ENCODE measurements at places on chromosomes 6 and 20.

GRCh38 chr6:14460556-14460955 is 343.0 kb downstream of the CD83 start:
- DNase-seq = no peak

- no peak for DNase-seq
Measured at GRCh38 chr20:17560344-17561074, 9.4 kb upstream of the DSTN start.

DNA sequence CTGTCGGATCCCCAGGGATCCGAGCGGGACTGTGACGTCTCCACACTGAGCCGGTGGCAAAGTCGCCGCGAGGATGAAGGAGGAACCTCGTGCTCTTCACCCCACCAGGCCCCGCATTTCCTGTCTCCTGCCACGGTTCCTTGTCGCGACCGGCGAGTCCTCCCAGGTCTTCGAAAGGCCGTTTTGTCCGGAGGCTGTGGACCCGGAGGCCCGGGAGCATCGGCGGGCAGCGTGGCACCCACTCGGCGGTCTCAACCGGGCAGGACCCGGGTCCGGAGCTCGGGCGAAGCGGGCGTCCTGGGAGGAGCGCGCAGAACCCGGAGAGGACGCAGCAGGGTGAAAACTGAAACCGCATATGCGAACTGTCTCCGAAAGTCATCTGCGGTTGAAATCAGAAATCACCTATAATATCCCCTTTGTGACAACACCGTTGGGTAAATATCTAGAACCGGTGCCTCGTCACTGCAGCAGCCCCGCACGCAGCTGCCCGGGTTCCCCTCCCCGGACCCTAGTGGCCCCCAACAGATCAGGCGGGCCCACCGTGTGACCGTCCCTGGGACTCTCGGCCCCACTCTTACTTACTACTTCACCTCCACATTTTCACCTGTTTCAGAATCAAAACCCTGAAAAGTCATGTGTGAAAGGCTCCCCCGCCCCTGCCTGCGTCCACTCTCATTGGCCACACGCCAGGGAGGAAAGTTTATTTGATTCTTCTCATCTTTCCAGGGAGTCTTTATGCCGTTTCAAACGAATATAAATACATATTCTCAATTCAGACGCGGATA is 3.1 kb upstream of the ULBP2 start:
- DNase-seq = peak; percentile 86

DNA sequence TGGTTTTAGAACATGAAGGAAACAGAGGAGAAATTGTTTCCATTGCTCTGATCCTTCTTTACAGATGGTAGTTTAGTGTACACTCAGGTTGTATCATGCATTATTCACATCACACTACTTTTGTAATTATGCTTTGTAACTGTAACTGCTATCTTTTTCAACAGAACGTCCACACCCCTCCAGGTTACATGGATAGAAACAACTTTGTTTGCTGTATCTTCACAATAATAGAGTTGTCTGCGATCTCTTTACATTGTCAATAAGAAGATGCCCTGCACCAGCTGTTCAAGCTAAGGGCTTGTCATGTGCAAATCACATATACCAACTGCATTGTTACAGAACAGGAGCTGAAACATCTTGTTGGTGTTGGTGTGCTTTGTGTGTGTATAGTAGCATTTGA is 67.9 kb upstream of the MAP7 start:
- no peak for DNase-seq

GRCh38 chr6:142384519-142385254 is 82.9 kb downstream of the ADGRG6 start:
- DNase-seq = no peak

DNA sequence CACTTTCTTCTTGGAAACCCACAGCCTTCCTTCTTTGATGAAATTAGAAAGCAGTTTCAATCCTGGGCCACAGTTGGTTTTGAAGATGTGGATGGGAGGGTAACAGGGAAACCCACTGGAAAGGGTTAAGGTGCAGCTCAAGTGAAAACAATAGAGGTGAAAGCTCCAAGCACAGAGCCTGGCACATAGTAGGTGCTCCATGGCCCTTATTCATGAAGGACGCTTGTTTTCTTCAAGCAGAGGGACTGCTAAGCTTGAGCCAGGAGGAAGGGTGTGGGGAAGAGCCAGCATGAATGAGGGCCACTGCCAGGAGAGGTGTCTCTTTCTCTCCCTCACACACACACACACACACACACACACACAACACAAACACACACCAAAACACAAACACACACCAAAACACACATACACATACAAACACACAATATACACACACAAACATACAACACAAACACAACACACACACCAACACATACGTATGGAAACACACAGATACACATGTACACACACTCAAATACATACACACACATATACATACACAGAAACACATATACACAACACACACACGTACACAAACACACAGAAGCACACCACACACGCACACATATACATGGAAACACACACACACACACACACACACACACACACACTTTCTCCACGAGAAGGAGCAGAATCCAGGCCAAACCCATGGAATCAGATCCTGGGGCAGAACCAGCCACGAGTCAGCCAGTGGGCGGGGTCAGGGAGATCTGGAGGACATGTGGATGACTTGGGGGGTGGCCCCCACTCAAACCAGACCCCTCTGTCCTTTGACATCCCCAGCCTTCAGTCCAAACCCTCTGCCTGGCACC is 23.7 kb upstream of the RBPJL start:
- no peak for DNase-seq

GRCh38 chr20:32059189-32059588 is 7.1 kb downstream of the HCK start:
- no peak for DNase-seq

DNA sequence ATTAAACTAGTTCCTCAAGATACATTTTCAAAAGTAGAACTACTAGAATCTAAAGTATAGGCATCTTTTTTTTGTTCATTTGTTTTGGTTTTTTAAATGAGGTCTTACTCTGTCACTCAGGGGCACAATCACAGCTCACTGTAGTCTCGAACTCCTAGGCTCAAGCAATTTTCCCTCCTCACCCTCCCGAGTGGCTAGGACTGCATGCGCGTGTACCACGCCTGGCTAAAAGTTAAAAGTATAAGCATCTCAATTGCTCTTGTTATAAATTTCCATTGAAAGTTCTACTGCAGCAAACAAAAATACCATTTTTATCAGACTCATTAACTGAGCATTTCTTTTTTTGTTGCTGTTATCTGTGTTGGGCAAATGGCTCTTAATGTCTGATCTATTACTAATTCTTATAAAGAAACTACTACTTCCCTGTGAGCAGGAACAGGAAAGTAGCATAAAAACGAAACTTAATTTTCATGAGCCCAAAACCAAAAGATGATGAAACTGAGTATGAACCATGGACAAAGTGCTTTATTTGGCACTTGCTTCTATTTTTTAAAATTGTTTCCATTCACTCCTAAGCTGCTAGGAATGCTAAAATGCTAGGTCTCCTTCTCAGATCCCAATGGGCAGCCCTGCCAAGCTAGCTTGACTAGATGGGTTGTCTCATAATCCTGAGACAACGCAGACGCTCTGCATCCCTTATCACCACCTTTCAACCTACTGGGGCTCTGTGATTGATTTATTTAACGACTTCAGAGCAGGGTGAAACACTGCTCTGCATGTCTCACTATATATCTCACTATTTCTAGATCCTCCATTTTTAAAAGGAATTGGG is 36.9 kb downstream of the TRPC4AP start:
- no peak for DNase-seq
